Activated CD8-positive, alpha-beta memory T cell treated with anti-CD3 and anti-CD28 coated beads, Interleukin-2, amount 10 ng/mL, durations not matched to agents 7 days and 5 days (primary cell): ENCODE measurements at places on chromosomes 3 and 15. TPM values are rescaled to one million over a fixed set of nuclear protein-coding genes. Genes with fewer than 3 reads are reported as not detected.

DNA sequence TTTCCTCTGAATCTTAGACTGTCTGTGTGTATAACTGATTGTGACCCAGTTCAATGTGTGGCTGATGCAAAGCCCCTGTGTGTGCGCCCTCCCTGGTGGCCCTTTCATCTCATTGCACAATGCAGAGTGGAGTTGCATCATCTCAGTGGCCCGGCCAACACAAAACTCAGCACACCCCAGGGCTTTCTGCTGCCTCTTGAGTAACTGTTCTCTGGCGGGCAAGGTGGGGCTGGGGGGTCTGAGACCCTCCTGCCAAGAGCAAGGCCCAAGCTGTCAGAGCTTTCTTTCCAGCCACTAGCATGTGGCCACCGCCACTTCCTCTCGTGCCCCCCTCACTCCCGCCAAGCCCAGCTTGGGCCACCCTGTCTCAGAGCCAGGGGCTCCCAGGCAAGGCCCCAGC lies 80.7 kb upstream of the ALDH1L1 start:
- no peak for DNase-seq

DNA sequence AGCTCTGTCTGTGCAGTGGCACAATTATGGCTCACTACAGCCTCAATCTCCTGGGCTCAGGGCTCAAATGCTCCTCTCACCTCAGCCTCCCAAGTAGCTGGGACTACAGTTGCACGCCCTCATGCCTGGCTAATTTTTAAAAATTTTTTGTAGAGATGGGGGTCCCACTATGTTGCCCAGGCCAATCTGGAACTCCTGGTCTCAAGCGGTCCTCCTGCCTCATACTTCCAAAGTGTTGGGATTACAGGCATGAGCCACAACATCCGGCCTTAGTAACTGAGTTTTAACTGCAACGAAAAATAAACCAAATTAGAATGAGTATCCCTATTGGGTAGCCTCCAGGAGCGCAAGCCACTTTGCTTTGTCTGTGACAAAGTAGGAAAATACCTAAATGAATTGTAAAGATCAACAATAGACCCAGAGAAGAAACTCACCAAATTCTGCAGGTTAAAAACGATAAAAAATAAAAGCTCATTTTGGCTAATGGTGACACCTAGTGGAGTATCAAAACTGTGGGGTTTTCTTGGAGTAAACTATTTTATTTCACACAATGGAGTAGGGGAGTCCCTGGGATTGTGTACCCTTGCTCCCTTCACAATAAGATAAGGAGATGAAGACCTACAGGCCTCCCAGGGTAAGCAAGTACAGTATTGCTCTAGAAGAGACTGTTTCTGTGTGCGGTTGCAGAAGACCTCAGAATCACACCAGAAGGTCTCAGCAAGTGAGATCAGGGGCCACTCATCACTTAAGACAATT lies 21.0 kb upstream of the CA12 start:
- DNase-seq = no peak

The DPPA4 gene
- not detected for total RNA-seq

GRCh38 chr3:171428892-171429291 lies 31.3 kb downstream of the TNIK start:
- no peak for DNase-seq

DNA sequence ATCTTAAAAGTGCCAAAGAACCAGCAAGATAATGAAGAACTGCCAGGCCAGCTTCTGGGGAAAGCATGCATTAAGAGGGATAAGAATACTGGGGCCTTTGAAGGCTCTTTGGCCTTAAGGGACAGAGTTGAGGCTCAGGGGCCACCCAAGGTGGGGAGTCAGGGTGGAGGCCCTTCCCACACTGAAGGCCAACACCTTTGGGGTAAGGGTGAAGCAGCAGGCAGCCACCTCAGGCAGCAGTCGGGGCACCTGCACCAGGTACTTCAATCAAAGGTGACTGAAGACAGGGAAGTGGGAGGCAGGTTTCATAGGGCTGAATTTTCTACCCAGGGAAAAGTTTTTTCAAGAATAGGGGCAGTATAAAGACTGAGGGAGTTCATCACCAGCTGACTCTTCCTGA lies 87.7 kb upstream of the KLF13 start:
- DNase-seq = no peak

GRCh38 chr15:100951965-100952364 lies 32.8 kb downstream of the LRRK1 start:
- no peak for DNase-seq

DNA sequence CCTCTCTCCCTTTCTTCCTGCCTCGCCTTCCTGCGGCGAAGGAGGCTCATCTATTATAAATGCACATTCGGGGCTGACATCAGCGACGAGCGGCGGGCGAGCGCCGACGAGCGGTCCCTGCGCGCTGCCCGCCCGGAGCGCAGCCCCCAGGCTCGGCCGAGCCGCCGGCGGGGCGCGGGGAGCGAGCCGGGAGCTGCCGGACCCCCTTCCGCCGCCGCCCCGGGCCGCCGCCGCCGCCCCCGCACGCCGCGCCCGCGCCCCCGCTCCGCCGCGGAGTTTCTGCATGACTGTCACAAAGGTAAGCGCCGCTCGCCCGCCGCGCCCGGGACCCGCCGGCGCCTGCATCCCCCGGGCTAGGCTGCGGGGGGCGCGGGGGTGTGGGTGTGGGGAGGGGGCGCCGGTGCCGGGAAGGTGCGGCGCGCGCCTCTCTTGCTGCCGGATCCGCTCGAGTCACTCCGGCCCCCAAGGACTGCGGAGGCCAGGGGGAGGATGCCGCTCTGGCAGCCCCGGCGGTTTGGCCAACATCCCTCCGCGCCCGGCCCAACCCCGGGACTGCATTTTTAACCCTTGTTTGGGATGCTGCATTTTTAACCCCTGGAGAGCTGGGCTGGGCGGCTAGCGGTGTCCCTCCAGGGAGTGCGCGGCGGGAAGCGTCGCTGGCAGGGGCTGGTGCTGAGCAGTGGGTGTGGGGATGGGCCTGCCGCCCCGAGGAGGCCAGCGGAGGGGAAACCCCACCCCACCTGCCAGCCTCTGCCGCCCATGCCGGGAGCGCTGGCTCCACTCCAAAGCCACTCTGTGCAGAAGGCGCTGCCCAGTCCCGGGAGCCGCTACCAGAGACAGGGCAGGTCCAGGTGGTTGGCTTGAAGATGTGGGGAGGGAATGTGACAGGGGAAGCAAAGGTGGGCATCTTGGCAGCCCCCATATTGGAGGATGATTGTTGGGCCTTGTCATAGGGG lies at the start of gene CORO2B:
CORO2B (plus strand) TSS at position 14 of the 956 bp plus-strand sequence; CDS start at position 284, 270 bp downstream.
- no peak for DNase-seq

The CKMT1A gene
- not detected for total RNA-seq

- no peak for DNase-seq
Observed at GRCh38 chr15:34861214-34861613, 65.9 kb upstream of the ACTC1 start.

DNA sequence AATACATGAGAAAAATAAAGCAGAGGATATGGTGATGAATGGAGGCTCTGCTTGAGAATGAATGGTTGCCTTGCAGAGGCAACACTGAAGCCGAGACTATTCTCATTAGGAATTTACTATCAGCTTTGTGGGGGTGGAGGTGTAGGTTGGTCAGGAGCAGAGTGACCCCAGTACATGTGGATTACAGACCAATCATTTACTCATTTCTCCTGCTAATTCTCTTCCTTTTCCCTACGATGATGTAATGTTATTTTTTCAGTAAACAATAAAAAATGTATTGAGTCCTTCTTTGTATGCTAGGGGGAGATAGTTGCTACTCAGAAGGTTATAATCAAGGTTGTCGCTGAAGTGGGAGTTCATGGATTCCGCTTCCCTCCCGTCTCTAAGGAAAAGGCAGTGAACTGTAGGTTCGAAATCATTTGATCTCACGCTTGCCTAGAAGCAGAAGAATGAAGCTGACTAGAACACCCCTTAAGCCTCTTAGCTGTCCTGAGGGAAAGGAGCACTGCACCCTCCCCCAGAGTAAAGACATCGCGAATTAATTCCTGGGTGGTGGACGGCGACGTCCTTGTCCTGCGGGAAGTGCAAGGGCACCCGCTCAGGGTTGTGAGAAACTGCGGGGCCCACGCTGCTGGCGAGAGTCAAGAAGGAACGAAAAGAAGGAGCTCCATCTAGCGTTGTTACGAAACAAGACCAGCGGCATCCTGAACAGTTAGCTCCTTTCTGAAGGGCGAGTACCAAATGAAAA lies 213.2 kb upstream of the PFN2 start:
- DNase-seq = peak; percentile 59

The CCNB2 gene
- 95.3 TPM for total RNA-seq

The SERPINI2 gene
- total RNA-seq = not detected
